ENCODE measurements at places on chromosomes 3 and 15.

- no peak for DNase-seq
Measured at GRCh38 chr3:25478964-25479726, 51.1 kb downstream of the RARB start.

DNA sequence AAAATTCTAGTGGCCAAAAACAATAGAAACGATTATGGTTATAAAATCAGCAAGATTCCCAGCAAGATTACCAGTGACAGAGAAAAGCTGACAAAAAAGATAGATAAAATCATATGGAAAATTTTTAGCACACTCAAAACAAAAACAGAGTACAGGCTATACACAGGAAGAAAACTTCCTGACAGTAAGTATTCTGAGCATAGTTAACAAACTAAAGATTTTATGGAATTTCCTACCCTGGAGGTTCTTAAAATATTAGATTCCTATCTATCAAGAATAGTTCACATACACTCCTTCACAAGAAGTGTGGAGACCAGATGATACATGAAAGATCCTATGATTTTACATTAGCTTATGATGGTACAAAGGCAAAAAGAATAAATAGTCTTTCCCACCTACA lies 50.8 kb downstream of the ZNF148 start:
- DNase-seq, result no peak

DNA sequence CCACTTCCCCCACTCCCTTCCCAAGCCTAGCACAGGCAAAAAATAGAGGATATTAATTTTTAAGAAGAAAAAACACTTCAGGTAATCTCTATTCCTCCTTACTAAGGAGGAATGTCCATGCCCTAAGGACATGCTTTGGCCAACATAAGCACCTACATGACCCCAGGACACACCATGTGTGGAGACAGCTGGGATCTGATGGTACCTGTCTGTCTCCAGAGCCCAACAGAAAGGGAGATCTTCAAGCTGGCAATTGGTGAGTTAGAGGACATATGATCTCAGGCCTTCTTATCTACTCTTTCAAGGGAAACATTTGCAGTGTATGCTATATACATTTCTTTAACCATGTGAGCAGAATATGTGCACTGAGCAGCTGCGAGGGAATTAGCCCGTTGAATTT lies 7.0 kb downstream of the TM4SF4 start:
- no peak for DNase-seq

DNA sequence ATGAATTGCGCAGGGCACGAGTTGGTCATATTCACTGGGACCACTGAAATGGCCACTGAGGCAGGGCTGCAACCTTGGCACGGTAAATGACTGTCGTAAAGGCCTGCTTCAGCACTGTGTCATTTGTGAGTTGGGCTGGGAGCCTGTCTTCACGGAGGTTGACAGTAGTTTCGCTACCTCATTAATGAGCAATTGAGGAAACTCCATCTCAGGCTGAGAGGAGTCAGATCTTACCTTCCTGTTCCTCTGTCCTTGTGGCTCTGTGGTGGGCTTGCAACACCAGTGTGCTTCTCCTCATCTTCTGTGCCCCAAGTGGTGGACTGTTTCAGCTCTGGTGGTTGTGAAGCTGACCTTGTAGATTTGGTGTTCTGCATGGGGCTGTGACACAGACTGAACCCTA lies 80.1 kb upstream of the EIF1B start:
- no peak for DNase-seq

- DNase-seq, result no peak
Measured at GRCh38 chr3:160159806-160160205, 65.4 kb upstream of the C3orf80 start.

GRCh38 chr3:30864836-30865235 lies 29.6 kb downstream of the GADL1 start:
- no peak for DNase-seq

DNA sequence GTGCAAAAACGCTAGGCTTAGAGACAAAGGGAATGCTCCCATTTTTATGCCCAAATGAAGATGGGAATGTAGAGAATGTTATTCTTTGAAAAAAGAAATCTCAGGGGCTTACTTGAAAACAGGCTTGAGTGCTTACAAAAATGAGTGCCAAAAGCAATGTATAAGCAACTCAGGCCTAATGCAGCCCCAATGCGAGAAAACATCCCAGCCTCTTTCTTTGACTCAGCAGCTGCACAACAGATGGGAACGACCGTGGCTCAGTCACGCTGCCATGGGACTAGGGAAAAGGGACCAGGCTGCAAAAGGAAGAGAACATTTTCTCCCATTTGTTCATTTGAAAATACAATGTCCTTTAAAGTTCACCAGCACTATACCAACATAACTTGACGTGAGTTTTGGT lies 246.4 kb upstream of the LRIG1 start:
- no peak for DNase-seq

DNA sequence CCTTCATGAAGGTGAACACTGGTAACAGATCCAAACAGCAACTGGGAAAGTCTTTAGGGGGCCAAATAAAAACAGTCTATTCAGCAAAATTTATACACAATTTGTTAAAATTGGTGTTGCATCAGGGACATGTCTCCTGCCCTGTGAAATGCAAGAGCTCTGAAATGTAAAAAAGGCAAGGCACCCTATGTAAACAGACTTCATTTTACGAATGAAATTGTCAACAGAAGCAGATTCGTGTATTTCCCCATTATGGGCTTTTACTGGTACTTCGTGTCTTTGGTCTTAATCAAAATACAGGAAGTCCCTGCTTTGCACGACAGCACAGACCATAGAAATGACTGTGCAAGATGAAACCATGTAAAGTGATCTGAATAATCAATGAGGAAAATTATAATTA lies 127.3 kb upstream of the THBS1 start:
- no peak for DNase-seq

GRCh38 chr3:124802702-124803101 lies 72.5 kb downstream of the UMPS start:
- DNase-seq, result no peak

DNA sequence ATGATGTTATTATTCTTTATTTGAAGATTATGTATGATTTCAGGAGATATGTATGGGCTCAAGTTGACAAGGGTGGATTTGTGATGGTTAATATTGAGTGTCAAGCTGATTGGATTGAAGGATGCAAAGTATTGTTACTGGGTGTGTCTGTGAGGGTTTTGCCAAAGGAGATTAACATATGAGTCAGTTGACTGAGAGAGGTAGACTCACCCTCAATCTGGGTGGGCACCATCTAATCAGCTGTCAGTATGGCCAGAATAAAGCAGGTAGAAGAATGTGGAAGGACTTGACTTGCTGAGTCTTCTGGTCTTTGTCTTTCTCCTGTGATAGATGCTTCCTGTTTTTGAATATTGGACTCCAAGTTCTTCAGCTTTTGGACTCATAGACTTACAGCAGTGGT lies 973.7 kb downstream of the MCTP2 start:
- no peak for DNase-seq

DNA sequence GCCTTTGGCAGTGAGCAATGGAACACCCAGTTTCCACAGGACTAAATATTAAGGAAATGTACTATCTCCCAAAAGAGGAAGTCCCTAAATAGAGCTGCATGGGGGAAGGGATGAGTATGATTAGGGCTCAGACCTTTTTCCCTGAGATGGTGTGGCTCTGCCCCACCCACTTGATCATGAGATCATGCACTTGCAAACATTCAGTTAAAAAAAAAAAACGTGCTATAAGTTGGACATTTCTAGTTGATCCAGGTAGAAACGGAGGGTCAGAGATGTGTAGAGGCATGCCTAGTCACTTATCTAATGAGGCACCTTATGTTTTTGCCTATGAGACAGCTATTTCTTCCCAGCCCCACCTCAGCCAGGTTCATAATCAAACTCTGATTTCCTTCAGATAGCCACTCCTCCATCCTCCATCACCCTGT lies 24.5 kb upstream of the SSR3 start:
- DNase-seq, result no peak

DNA sequence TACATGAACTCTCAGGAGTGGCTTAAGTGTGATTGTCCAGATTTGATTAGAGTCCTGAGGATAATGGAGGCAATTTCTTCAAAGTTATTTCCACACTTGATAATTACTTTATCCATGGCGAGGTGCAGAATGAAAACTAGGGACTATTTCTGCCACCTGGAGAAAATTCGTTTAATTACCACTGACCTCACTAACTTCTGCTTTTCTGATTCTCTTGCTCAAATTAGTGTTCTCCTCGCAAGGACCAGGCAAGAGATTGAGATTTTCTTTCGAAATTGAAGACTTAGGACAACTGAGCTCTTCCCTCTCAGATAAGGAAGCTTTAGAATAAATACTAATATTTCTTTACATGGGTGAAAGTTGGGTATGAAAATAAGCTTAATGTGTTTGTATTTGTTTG lies 135.2 kb downstream of the RYR3 start:
- DNase-seq, result no peak

DNA sequence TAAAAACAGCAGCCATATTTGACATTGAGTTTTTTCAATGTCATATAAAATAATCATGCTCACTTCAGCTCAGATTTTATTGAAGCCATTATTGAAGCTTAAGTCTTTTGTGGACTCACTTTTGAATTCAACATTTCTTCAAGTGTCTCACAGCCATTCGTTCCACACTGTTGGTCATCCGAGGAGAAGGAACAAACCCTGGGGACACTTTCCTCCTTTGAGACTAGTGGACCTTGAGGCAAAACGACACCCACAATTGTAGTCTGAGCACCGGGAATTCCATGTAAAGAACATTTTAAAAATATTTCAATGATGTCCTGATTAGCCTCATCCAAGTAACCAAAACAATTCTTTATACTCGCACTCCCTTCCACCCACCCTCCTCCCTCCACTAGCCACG lies 174.7 kb downstream of the CD47 start:
- DNase-seq, result no peak

DNA sequence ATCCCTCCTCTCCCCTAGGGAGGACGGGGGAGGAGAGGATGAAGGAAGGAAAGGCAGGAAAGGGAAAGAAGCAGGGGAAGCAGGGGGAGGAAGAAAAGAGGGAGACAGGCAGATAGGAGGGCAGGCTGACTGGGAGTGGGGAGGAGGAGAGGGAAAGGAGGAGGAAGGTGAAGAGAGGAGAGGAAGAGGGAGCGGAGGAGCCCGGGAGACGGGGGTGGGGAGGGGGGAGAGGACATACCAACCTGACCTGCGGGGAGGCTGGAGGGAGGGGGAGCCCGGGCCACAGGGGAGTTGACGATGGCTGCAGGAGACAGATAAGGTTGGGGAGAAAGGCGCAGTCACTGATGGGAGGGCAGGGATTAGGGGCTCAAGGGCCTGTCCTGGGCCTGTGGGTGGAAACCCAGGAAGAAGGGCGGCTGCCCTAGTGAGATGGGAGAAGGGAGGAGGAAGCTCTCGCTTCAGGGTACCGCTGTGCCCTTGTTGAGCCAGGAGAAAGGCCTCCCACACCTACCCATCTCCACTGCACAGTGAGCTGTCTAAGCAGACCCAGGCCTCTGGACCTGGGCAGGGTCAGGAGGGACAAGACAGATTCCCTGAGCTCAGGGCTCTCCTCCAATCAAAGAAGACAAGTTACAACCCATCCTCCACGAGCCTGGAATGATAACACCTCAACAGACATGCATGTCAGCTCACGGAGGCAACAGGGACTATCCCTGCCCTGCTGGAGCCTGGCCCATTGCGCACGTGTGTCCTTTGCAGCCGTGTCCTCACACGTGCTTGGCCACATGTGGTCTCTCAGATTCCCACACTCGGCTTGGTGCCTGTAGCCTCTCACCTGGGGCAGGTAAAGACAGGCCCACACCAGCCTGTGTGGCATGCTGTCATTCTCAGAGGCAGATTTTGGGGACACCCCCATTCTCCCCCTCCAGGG lies 27.9 kb downstream of the C3orf18 start:
- DNase-seq, result no peak

- DNase-seq, result no peak
Measured at GRCh38 chr3:167882057-167882667, 146.6 kb downstream of the SERPINI1 start.

DNA sequence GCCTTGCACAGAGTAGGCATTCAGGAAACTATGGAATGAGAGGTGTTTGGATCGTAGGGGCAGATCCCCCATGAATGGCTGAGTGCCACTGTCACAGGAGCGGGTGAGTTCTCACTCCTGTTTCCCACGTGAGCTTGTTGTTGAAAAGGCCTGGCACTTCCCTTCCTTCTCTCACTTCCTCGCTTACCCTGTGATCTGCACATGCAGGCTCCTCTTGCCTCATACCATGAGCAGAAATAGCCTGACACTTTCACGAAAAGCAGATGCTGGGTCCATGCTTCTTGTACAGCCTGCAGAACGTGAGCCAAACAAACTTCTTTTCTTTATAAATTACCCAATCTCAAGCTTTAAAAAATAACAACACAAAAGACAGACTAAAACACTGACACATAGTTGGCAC lies 55.4 kb downstream of the AGBL1 start:
- no peak for DNase-seq

- no peak for DNase-seq
Measured at GRCh38 chr3:128624526-128625138, 26.0 kb downstream of the RPN1 start.
